ENCODE measurements at places on chromosomes 5 and 9.

- DNase-seq: peak; percentile 72
These were observed at the start of gene RNF180 for GRCh38 chr5:64165500-64166200. Gene RNF180, plus strand, starts transcription at chr5:64165843. Its CDS starts 34,965 bp downstream, at chr5:64200808.

- DNase-seq: no peak
These were observed 96.4 kb downstream of the DIRAS2 start for GRCh38 chr9:90546200-90546599.

DNA sequence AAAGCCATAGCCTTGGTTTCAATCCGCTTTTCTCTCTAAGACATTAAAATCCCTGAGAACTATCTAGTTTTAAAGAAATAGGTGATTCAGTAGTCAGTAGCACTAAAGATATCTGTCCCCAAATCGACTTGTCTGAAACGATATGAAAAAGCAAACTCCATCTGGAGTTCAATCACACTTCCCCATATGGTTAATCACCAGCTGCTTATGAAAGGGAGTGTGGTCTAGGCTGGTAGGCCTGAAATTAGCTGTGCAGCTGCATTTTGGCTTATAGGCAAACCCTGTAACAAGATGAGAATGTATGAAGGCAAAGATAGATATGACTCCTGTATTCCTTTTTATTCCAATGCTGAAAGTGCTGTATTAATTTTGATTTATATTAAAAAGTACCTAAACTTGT, 65.9 kb downstream of the DMRTA1 start:
- DNase-seq: no peak

- no peak for DNase-seq
These were observed 56.7 kb upstream of the CTNNA1 start for GRCh38 chr5:138696501-138696900.

DNA sequence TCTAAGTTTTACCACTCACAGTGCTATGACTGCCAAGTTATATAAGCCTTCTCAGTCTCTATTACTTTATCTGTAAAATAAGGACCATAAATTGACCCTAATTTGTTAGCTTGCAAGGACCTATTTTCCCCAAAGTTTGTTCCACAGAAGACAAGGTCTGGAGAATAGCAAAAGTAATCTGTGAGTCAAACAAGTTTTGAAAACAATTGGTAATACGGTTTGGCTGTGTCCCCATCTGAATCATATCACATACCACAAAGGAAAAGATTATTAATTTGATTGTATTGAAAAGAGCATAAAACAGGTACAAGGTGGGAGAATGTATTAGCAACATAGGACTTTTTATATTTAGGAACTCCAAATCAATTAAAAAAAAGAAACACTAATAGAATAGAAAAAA, 124.0 kb upstream of the TARS1 start:
- no peak for DNase-seq

GRCh38 chr5:155591273-155591672, 577.7 kb downstream of the KIF4B start:
- no peak for DNase-seq

DNA sequence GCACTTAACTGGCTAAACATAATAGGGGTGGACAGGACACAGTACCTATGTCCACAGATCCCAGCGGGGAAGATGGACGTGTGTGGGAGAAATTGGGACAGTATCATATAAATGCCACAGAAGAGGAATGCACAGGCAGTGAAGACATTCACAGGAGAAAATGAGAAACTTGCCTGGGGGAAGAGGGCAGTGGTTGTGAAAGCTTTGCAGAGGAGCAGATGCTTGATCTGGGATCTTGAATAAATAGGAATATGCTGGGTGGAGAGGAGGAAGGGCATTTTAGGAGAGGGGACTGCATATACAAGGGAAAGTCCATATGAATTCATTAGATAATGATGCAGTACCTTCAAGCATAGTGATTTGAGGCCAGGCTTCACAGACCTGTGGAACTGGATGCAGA, 13.6 kb downstream of the TMEM268 start:
- no peak for DNase-seq

DNA sequence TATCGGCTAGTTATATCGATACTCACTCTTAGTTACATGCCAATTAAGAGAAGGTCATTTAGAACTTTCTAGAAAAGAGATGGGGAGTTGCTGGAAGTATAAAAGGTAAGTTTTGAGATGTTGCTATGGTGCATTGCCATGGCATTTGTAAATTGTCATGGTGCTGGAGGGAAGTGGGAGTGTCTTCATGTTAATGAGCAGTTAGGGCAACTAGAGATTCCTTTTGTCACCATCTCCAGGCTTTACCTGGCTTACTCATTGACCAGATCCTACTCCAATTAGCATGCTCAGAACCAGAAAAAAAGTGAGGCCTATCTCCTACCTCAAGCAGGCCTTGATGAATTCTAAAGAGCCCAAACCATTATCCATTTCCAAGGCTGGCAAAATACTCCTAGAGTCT, 82.8 kb downstream of the PRR16 start:
- no peak for DNase-seq

GRCh38 chr9:114729706-114730105, 47.7 kb upstream of the TEX48 start:
- DNase-seq: no peak

DNA sequence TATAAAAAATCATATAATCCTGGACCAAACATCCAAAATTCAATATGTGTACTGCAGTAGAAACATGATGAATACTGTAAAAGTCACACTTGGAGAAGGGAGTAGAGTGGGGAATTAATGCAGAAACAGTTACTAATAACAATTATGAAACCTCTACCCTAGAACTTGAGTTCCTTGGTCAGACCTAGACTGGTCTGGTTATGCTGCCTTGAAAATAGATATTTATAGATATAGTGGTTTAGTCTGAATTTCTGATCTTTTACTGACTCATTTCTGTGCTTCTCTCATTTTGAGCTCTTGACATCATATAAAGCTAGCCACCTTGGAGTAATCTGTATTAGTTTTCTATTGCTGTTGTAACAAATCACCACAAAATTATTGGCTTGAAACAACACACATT, 808.7 kb upstream of the CDH10 start:
- DNase-seq: no peak

- DNase-seq: no peak
These were observed 22.7 kb upstream of the LECT2 start for GRCh38 chr5:135977375-135977928.

- peak; percentile 83 for DNase-seq
These were observed 109.1 kb downstream of the SUSD1 start for GRCh38 chr9:112065806-112066606.

- DNase-seq: no peak
These were observed 115.7 kb upstream of the C9orf72 start for GRCh38 chr9:27688954-27689353.

GRCh38 chr5:115084246-115084793, 85.4 kb downstream of the TRIM36 start:
- DNase-seq: no peak

DNA sequence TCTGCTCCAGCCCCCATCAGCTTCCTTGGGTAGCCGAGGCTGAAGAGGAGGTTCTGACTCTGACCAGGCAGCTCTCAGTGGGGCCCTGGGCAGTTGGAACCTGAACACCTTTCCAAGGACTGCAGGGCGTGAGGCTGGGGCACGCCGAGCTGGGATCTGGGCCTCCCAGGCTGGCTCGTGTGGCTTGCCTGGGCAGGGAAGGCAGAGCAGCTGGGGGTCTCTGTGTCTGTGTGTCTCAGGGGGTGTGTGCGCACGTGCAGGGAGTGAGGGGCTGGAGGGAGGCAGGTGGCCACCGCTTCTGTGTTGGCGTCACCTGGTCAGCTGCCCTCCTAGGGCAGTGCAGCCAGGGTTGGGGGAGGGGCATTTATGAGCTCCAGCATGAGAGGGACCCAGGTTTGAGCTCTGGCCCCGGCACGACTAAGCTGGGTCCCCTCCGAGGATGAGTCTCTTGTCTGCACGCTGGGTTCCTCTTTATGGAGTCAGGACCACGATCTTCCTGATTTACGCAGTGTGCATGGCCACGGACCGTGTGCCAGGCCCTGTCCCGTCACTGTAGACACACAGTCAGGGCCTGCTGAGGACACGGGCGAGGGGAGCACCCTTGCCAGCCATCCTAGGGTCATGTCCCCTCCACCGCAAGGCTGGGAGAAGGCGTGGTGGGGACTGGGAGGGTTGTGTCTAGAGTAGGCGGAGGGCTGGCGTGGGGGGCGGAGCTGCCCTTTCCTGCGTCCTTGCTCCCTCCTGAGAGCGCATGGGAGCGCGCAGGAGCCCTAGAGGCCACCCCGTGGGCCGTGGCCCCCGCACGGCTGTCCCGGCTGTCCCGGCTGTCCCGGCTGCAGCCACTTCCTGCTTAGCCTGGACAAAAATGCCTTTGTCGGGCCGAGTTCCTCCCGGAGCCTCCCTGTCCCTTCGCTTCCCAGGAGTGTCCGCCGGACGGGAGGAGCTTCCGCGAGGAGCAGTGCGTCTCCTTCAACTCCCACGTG, 4.6 kb downstream of the ADAMTSL2 start:
- DNase-seq: no peak

Data from Peyer's patch (tissue), 4 donors.